ENCODE measurements at places on chromosomes 3 and 15.

- peak; percentile 34 for DNase-seq
Measured at GRCh38 chr15:69593981-69594966, 141.7 kb downstream of the RPLP1 start.

DNA sequence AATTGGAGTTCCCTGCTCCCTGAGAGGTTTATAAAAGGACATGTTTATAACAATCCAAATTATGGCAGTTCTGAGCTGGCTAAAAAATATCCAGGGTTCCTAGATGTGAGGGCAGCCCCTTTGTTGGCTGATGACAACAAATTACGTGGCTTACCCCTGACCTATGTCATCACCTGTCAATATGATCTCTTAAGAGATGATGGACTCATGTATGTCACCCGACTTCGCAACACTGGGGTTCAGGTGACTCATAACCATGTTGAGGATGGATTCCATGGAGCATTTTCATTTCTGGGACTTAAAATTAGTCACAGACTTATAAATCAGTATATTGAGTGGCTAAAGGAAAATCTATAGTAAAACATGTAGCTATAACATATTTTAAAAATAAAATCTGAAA is 13.9 kb downstream of the AADAC start:
- DNase-seq: no peak

DNA sequence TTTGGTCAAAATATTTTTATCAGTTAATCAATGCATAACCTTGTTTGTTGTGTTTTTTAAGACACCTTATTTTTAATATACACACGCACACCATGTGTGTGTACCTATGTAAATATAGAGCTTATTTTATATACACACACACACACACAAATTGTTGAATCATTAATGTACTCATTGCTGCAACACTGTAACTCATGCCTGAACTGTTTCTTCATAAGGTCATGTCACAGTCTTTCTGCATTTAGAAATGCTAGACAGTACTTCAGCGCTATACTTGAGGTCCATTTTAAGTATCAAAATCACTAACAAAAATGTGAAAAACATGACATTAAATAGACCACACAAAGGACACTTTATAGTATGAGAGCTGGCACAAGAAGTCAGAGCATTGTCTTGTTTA is 589.4 kb downstream of the SI start:
- DNase-seq: no peak

DNA sequence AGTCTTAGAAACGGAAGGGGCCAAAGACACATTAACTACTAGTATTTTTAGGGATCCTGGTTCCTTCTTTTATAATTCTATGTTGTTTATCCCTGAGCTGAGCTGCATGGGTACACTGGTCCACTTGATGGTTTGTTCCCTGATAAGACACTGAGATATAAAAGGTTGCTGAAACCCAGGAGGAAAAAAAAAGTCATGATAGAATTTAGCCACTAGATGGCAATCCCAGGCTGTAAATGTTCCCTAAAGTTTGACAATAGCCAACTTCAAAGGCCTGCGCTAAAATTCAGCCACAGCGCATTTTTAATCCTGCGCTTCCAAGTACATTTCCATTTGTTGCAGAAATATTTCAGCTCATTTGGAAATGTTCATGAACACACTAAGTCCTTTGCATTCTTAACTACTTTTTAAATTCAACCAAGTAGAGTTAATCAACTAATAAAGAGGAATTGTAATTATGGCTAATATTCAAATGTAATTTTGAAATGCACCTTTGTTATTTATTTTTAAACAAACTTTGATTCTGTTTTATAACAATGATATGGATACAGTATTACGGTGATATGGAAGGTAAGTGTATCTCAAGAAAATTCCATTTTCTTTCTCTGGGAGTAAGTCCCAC is 249.3 kb upstream of the FEZF2 start:
- peak; percentile 30 for DNase-seq

GRCh38 chr15:60374628-60375081 is 23.1 kb downstream of the ANXA2 start:
- no peak for DNase-seq

GRCh38 chr3:55402886-55403609 is 84.1 kb downstream of the WNT5A start:
- no peak for DNase-seq

GRCh38 chr3:62209101-62209500 is 164.2 kb downstream of the FEZF2 start:
- no peak for DNase-seq

Measured in inflammatory macrophage (primary cell).